ENCODE measurements at places on chromosomes 6 and 20.

DNA sequence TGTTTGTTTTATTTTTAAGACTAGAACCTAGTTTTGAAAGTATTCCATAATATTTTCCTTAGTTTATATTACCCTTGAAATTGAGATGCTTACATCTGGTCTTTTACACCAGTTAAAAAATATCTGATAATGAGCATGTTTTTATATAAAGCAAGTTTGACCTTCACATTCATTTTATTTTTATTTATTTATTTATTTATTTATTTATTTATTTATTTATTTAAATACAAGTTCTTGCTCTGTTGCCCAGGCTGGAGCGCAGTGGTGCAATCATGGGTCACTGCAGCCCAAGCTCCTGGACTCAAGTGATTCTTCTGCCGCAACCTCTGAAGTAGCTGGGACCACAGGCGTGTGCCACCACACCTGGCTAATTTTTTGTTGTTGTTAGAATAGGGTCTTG is 52.8 kb upstream of the ADIG start:
- no peak for DNase-seq

DNA sequence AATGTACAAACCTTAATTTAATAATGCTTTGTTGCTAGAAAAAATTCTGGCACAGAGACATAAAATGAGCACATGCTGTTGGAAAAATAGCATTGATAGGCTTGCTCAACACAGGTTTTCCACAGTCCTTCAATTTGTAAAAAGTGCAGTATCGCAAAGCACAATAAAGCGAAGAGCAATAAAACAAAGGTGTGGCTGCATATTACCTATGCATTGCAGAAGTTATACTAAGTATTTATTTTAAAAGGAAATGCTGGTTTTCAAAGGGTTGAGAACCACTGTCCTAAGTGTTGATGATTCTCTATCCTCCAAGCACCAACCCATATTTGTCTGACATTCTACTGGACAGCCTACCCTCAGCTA is 54.1 kb upstream of the CAP2 start:
- no peak for DNase-seq

DNA sequence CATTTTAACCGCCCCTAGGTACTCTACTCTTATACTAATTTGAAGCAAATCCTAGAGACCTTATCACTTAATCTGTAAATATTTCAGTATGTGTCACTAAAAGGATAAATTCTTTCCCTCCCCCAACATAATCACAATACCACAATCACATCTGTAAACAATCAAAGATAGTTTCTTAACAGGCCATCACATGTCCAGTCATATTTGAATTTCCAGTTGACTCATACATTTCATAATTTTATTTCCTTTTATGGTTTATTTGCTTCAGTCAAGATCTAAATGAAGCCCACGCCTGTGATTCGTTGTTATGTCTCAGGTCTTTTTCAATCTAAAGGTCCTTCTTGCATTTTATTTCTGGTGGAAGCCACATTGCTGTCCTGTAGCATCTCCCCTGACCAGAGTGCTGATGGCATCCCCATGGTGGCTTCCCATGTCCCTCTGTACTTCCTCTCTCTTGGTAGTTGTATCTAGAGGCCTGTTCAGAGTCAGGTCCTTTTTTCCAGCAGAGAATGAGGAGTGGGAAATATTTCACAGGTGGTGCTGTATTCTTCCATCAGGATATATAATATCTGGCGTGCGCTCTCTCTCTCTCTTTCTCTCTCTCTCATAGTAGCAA is 128.6 kb upstream of the SLC22A23 start:
- no peak for DNase-seq

DNA sequence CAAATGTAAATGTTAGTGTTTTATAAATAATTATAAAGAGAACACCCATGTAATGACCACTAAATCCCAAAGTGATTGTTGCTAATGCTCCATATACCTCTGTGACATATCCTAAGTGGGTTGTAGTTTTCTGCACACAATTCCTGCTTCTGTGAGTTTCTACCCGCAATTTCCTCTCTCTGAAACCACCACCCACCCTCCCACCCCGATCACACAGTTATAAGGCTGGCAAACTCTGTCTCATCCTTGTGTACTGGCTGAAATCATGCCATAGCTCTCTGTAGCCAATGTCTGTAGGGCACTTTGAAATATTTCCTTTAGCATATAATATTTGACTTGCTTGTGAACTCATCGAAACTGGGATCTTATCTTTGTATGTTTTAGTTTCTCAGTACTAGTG is 236.6 kb downstream of the PLCB1 start:
- DNase-seq, result no peak

DNA sequence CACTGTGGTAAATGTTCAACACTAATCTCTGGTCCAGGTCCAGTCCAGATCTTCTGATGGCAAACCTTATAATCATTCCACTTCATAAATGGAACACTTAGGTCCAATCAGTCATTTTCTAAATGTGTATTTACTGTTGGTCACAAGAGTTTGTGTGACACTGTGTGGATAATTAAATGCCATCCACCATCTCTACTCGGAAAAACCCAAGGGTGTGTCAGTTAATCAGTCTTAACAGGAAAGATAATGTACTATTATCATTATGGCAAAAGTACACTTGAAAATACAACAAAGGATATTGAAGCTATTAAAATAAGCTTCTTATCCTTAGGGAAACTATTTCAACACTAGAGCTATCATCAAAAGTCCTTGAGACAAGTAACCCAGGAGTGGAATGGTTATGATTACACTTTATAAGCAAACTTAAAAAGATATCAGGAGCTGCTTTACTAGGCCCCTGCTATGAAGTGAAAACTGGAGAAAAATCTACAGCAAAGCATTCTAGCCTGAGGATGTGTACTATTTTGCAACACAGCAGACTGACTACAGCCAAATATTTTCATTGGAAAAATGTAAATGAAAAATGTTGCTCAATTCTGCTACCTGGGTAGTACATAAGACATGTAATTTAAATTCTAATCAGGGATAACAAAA is 227.9 kb downstream of the LAMA2 start:
- no peak for DNase-seq

GRCh38 chr6:149487316-149487715 is 2.5 kb upstream of the ZC3H12D start:
- DNase-seq, result no peak

DNA sequence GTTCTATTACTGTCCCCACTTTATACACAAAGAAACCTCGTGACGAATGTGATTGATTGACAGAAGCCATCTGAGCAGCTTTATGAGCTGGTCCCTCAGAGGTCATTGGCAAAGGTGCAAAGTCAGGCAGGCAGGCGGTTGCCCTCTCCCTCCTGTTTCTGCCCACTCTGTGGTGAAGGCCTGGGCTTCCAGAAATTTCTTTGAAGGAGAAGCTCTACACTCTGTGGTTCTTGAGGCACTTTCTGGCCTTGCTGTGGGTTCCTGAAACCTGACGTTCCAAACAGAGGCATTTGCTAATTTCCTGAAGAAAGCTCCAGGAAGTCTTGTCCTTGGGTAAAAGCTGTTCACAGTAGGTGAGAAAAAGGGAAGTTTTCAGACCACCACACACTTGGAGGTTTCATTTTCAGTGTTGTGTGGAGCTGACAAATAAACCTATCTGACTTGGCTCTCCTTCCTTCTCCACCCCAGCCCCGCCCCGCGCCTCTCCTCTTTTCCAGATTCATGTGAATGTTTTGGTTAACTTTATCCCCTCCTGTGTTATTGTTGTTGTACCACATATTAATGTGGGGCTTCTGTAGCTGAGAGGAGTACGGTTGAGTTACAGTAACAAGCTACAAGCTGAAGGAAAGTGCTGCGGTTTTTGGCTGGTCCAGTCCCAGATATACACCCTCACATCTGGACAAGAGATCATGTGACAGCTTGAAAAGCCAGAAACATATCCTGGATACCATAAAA is 274.1 kb downstream of the CLIC5 start:
- DNase-seq, result peak; percentile 4

DNA sequence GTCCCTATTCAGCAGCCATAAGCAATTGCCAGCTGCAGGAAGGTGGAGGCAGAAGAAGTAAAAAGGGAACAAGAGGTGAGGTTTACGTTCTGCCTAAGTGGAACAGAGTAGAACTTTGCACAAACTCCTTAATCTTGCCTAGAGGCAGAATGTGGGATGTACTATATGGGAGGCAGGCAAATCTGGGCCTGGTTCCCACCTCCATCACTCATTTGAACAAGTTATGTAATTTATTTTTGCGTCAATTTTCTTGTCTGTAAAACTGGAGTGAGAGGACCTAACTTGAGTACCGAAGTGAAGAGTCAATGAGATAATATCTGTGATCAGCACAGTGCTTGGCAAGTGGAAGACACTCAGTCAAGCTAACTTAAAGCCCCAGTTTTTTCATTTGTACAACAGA is 2.0 kb upstream of the TPBG start:
- DNase-seq, result no peak
